ENCODE measurements at places on chromosomes 6 and 20.
A peak's percentile ranks its signal among the peaks of the same experiment; 100 is the strongest.

- no peak for DNase-seq
These were observed 39.7 kb downstream of the AGPAT4 start for GRCh38 chr6:161233986-161234661.

DNA sequence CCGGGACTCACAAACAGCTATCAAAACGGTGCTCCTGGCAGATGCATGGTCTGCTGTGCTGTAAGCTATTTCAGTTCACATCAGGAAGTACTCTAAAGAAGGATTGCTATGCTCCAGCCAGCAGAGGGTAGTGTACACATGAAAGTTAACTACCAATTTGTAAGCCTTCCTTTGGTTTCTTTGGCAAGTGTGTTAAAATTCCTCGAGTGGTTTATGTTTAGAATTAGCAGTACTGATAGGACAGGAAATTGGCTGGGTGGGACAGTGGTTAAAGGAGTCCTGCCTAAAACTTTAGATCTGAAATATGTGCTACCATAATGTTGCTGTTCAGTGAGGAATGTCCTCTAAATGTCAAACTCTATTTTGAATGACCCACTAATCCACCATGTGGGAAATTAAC, 47.4 kb downstream of the TRMT11 start:
- DNase-seq: no peak

DNA sequence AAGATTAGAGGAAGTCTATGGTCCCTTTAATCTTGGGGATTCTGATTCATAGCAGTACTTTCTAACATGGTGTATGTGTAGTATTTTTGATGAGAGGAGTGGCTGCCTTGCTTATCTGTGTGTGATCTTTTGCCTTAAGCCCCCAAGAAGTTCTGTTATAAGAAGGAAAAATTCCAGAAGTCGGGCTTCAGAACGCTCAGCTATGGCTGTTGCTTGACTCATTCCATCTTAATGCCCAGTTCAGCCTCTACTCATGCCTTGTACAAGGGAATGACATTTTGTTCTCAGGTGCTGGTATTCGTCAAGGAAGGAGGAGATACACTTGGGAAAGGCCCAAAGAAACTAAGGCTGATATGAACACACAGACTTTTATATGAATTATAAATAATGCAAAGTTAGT, 713.0 kb upstream of the MARCKS start:
- no peak for DNase-seq

GRCh38 chr6:166057431-166057830, 110.2 kb downstream of the TBXT start:
- DNase-seq: no peak

GRCh38 chr20:39190666-39191570, 228.8 kb downstream of the DHX35 start:
- DNase-seq: no peak

- no peak for DNase-seq
These were observed 469.4 kb upstream of the SLC35B3 start for GRCh38 chr6:8904754-8905153.

- DNase-seq: no peak
These were observed 44.6 kb upstream of the SH3BGRL2 start for GRCh38 chr6:79586548-79586947.

DNA sequence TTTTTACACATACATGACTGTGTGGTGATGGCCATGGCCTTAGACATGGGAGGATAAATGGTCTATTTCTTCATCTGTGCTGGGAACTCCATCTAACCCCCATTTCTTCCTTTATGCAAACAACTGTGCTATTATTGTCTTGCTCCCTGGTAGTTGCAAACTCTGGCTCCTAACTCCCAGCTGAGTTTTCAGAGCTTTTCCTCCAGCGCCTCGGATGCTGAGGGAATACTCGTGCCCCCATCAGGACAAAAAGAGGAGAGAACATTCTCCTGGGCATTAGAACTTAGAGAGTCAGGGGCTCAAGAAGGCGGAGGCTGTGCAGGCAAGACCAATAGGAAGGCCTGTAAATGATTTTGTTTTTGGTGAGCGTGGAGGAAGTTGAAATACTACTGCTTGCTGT, 2.1 kb downstream of the DAAM2 start:
- no peak for DNase-seq

DNA sequence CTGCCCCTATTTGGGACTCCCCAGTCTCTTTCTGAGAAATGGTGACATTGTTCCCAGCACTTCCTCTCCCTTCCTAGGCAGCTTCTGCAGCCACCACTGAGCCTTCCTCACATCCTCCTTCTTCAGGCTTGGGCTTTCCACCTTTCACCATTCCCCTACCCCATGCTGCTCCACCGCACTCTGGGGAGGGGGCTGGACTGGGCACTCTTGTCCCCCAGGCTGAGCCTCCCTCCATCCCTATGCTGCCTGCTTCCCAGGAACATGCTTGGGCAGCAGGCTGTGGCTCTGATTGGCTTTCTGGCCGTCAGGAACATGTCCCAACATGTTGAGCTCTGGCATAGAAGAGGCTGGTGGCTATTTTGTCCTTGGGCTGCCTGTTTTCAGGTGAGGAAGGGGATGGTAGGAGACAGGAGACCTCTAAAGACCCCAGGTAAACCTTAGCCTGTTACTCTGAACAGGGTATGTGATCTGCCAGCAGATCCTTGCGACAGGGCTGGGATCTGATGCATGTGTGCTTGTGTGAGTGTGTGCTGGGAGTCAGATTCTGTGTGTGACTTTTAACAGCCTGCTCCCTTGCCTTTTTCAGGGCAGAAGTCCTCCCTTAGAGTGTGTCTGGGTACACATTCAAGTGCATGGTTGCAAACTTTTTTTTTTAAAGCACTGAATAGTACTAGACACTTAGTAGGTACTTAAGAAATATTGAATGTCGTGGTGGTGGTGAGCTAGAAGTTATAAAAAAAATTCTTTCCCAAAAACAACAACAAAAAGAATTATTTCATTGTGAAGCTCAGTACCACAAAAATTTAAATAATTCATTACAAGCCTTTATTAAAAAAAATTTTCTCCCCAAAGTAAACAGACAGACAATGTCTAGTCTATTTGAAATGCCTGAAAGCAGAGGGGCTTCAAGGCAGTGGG, 2.1 kb upstream of the CDKN1A start:
- peak; percentile 6 for DNase-seq

DNA sequence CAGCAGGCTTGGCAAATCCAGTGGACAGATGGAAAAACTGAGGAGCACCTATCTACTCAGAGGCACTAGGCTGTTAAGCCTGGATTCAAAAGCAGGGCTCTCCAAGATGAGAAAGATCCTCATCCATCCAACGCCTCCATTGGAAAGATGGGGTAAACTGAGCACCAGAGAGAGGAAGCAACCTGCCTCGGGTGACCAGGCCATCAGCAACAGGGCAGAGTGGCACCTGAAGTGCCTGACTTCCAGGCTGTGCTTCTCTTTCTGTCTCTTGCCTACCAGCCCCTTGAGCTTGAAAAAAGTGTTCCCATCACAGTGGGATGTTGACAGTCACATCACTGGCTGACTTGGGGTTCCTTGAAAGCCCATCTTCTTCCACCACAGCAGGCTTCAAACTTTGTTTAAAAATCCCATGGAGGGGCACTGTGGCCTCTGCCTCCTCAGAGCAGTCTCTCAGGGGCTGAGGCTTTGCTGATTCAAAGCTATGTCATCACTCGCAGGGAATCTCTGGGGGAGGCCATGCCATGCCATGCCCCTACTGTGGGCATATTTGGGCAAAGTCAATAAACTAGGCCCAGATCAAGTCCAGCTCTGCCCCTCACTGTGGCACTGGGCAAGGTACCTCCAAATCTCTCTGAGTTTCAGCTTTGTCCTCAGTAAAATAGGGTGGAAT, 44.8 kb upstream of the TGM2 start:
- no peak for DNase-seq

GRCh38 chr6:107348224-107348623, 111.1 kb downstream of the PDSS2 start:
- DNase-seq: no peak

DNA sequence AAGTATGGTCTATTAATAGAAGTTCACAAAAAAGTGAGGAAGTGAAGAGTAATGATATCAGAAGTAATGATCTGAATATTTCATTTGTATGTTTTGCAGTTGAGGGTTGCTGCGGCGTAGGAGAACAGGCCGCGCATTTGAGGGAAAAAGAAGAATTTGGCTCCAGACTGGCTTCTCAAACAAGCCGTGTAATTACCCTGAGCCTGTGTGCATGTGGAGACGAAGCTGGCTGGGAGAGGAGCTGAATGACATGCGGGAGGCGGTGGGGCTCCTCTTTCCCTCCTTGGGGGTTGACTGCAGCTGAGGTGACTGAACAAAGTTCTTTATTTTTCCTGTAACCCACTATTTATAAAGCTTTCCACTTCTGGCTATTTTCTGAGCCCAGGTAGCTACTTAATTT, 115.5 kb upstream of the AFDN start:
- no peak for DNase-seq

GRCh38 chr20:48880981-48881657, 40.4 kb upstream of the ARFGEF2 start:
- DNase-seq: no peak

- DNase-seq: no peak
These were observed 57.5 kb upstream of the EYA4 start for GRCh38 chr6:133183691-133184090.

GRCh38 chr20:20362774-20363433, 5.0 kb upstream of the INSM1 start:
- DNase-seq: peak; percentile 96

DNA sequence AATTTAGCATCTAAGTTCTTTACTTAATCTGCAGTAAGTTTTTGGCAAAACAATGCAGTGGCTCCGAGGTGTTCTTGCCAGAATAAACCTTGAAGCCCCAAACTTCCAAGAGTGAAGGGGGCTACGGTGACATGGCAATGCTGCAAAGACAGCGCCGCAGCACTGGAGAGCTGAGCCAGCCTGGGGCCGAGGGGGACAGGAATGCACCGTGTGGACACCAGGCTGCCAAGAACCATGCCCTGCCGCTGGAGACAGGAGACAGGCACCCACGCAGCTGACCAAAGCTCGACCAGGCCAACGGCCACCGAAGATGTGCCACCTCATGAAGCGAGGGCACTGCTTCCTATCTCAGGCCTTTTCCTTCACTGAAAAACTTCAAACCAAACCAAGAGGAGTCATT, 133.4 kb downstream of the PRND start:
- no peak for DNase-seq

DNA sequence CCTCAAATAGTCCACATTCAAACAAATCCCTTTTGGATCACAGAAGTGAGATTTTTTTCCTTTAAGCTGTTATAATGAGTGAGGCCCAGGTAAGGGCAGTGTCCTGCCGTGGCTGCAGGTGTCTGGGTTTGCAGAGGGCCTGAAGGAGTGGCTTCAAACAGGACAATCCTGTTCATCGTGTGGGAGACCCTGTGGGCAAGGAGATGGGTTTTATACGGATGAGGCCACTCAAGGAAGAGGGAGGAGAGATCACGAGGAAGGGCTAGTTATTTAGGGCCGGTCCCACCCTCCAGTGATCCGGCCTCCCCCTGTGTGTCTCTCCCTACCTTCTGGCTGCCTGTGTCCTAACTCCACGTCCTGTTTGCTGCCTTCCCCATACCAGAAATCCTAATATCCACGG, 33.8 kb downstream of the PPP1R14C start:
- DNase-seq: no peak

DNA sequence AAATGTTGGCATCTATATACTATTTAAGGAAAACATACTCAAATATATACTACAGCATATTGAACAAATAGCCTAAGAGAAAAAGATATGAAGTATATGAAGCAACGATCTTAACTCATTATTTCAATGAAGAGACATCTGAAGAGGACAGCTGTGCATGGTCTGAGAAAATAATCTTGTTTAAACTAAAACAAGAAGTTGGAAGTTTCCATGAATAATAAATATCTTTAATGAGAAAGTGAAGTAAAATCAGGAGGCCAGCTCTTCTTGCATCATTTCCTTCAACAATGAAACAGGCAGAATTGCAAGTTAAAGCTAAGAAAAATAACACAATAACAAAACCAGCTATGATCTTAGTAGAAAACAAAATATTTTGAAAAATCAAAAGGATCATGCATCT, 1265.4 kb upstream of the MAP3K7 start:
- no peak for DNase-seq

GRCh38 chr20:25084626-25085187, 2.8 kb upstream of the VSX1 start:
- no peak for DNase-seq

DNA sequence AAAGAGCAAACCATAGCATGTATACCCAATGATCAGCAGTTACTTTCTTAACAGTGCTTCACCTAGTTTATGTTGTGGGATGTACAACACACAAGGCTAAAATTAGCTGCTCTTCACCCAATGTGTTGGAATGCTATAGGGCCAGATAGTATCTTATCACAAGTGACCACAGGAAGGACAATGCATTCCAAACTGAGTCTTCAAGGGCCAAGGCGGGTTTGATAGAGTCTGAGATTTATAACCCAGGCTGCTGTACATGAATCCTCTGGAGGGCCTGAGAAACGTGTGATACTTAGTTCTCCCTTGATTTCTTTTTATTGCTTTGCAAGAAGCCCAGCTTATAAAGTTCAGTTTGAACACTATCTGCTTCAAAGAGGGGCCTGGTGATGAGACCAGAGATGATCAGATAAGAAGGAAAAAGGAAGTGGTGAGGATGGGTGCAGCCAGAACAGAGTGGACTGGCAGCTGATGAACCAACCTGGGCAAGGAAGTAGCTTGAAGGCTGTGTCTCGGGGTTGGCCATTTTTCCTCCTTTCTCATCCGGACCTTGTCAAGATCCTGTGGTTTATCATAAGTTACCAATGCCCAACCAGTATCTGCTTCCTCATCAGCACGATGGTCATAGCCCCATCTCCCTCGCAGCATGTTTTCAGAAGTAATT, 62.2 kb upstream of the BMP2 start:
- no peak for DNase-seq

DNA sequence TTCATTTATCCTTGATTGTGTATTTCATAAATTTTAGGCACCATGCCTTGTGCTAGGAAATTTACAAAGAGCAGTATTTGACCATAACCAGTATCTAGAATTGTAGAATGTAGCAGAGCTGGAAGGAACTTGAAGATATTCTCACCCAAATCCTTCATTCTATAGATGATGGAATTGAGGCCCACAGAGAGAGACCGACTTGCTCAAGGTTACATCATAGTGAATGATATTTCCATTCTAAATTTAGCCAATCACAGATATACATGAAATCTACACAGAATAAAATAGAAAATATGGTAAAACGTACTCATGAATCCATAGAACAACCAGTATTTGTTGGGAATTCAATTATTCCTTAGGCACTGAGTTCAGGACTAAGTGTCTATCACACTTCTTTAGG, 10.9 kb upstream of the SGK1 start:
- no peak for DNase-seq

GRCh38 chr20:49207076-49207475, 12.1 kb upstream of the DDX27 start:
- DNase-seq: no peak

- no peak for DNase-seq
These were observed 57.1 kb downstream of the HNF4A start for GRCh38 chr20:44412402-44413144.

GRCh38 chr20:18702736-18703135, 110.8 kb upstream of the SCP2D1 start:
- DNase-seq: no peak
